ENCODE measurements at places on chromosomes 11 and 22. TPM values are rescaled to one million over a fixed set of nuclear protein-coding genes. Genes with fewer than 3 reads are reported as not detected.

MIAT gene
- total RNA-seq = 1.5 TPM

INSC gene
- 0.94 TPM for total RNA-seq

RTN4R gene
- 1.3 TPM for total RNA-seq

NCF4 gene
- 6.6 TPM for total RNA-seq

NRIP3 gene
- total RNA-seq = 2.2 TPM

FIBIN gene
- 10.9 TPM for total RNA-seq

CEP126 gene
- 3.9 TPM for total RNA-seq

CDC42EP2 gene
- total RNA-seq = 9.5 TPM

PRODH gene
- 3.1 TPM for total RNA-seq

C11orf16 gene
- not detected for total RNA-seq

SCGB1C1 gene
- not detected for total RNA-seq

CNTF gene
- total RNA-seq = 0.91 TPM

SHISAL1 gene
- 5.8 TPM for total RNA-seq

MYEOV gene
- total RNA-seq = 0.11 TPM
